NCI-H226 (cell line): ENCODE measurements at places on chromosomes 12 and 14.

DNA sequence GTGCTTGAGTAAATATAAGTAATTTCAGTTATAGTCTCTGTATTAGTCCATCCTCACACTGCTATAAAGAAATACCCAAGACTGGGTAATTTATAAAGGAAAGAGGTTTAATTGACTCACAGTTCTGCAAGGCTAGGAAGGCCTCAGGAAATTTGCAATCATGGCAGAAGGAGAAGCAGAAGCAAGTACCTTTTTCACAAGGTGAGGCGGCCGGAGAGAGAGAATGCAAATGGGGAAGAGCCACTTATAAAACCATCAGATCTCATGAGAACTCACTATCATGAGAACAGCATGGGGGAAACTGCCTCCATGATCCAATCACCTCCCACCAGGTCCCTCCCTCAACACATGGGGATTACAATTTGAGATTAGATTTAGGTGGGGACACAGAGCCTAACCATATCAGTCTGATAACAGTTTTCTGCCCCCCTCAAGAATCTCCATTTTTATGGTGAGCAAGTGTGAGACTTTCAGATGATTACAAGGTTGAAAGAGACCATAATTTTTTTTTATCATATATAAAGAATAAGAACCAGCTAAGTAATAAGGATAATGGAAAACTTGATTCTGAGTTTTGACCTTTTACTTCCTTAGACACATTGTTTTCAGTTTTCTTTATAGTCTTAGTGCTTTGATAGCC, 35.6 kb downstream of the LEMD3 start:
- no peak for DNase-seq

DNA sequence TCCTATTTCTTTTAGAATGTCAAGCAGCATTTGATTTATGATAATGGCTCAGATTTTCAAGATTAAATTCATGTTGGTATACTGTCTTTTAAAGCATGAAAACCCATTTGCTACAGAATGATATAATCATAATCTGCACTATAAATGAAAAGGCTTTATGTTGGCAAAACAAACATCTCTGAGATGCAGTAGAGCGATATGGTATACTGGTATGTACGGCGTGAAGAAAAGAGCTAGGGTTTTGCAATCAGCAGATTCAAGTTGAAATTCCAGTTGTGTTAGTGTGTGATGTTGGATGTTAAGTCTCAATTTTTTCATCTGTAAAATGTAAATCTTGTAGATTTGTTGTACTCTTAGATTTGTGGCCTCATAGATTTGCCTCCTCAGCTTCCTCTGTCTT, 53.2 kb upstream of the DYRK2 start:
- DNase-seq, result no peak

DNA sequence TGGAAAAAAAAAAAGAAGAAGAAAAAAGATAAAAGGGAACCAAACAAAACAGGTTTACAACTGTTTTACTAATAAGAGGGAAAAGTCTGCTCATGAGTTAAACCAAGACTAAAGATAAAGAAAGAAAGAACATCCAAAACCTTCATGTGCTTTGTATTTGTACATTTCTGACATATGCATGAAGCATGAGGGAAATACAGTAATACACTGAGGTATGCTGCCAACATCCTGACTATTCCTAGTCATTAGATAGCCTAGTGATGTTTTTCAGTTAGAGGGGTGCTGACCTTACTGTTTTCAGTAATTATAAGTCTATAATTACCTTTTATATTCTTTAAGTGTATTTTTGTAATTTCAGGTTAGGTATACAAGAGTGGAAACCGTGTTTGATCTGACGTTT, 793.3 kb downstream of the DIO2 start:
- peak; percentile 25 for DNase-seq

- no peak for DNase-seq
Measured at GRCh38 chr12:1929241-1929984, 11.0 kb upstream of the CACNA2D4 start.

- DNase-seq, result no peak
Measured at GRCh38 chr12:127107744-127108143, 1159.2 kb upstream of the TMEM132C start.

GRCh38 chr12:99605-100004, 33.0 kb downstream of the IQSEC3 start:
- no peak for DNase-seq

DNA sequence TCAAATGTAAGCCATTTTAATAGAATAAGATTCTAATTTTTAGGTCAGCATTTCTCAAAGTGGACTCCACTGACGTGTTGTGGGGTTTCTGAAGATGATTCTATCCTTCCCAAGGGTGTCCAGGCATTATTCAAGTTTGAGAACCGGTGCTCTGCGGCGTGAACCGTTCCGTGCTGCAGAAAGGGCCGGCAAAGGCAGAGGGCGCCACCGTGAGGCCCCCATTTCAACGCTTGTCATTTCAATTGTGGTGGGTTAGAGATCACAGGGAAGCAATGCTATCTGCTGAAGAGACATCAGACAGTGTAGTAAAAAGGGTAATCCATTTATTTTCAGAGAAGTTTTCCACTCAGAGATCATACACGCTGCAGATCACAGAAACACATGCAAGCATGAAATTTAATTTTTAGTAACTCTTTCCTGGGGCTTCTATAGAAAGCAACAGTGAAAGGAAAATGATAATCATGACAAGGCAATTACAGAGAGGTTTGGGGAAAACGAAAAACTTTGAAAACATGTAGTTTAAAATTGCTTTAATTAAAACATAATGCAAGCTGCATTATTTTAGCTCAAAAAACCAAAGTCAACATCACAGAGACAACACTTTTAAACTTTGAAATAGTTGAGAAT, 201.7 kb downstream of the EXOC5 start:
- no peak for DNase-seq

DNA sequence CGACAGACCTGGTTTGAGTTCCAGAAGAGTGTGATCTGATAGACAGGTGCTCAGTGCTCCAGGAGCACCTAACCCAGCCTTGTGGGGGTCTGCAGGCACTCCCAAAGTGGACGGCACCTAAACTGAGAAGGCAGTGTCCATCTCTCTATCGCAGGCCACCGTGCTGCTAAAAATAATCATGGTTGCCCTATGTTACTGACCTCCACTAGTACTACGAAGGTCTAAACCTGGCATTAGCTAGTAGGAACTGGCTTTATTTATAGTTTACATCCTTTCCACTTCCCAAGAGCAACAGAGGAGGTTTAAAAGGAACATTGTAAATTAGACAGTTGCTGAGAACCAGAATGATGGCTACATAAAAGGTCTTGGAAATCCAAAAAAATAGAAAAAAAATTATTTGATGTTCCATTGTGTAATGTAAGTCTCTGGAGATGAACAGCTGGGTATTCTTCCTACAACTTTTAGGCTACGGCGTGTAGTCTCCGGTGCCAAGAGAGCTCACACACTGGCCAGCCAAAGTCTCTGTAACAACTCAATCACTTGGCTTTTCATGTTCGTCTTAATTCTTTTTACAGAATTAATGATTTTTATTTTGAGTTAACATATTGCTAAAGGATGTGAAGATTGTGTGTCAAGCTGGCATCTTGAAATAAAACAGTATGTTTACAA, 27.3 kb downstream of the PPFIBP1 start:
- DNase-seq, result no peak

- DNase-seq, result no peak
Measured at GRCh38 chr14:76846331-76847047, 20.3 kb downstream of the LRRC74A start.

GRCh38 chr14:61997161-61997560, 234.9 kb downstream of the SNAPC1 start:
- DNase-seq, result no peak

DNA sequence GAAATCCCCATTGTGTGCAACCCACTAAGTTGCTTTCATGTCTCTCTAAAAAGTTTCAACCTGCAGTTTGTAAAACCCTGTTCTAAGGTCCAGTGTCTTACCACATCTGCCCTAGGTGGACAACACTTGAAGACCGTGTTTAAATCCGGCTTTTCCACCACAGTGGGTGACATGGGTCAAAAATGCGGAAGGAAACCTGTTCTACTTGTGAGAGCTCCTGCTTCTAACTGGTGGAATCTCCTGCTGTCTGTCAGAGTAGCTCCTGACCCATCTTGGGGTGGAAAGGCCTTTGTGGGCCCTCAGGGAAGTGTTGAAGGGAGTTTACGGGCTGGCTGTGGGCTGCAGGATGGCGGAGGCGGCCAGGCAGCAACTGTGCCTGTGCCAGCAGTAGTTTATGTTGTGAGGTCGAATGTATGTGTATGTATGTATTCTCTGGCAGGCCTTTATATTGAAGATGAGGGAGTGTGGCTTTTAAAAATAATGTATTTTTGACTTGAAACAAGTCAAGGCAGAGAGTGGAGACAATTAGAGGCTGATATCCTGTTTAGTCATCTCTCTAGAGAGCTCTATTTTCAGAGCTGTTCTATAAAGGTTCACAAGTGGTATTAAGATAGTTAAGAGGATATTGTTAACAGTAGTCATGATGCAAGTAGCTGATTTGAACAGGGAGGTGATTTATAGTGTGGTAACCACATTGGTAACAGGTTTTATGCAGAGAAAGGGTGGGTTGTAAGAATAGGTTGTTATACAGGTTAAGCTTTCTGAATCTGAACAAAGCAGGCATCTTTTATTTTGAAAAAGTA, 67.0 kb downstream of the PRKCH start:
- peak; percentile 13 for DNase-seq

GRCh38 chr12:32902287-32902997, 5.9 kb upstream of the PKP2 start:
- no peak for DNase-seq

DNA sequence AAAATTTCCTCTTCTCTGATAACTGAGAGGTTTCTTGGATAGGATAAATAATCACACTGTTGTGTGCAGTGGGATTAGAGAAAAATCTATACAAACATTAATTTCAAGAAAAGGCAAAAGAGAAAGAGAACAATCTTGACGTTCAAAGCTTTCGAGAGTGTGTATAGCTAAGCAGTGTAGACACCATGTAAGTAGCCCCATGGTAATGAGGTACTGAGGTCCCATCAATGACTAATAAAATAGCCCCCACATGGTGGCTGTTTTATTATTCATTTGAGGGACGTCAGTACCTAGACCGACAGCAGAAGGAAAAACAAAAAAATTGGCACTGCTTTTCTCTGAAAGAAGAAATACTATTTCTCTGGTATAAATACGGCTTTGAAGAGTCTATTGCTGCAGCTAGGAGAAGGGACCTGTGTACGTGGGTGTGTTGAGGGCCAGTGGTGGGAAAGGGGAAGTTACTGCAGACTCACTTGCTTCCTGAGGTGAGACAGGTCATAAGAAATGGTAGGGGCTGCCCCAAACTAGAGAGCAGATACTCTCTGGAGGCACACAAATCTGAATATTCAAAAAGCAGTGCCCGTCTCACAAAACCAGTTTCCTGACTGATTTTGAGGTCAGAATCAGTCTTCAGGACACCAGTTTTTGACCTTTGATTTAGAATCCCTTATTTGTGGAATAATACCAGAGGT, 339.8 kb downstream of the EMP1 start:
- DNase-seq, result no peak

DNA sequence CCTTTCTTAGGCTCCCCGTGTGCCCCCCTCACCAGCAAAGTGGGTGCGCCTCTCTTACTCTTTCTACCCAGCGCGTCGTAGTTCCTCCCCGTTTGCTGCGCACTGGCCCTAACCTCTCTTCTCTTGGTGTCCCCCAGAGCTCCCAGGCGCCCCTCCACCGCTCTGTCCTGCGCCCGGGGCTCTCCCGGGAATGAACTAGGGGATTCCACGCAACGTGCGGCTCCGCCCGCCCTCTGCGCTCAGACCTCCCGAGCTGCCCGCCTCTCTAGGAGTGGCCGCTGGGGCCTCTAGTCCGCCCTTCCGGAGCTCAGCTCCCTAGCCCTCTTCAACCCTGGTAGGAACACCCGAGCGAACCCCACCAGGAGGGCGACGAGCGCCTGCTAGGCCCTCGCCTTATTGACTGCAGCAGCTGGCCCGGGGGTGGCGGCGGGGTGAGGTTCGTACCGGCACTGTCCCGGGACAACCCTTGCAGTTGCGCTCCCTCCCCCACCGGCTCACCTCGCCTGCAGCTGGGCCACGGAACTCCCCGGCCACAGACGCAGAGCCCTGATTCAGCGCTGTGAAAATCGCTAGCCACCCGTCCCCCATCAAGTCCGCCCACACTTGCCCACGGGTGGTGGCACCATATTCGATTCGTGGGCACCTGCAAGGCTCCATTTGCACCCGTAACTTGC, 1.3 kb downstream of the TMEM233 start:
- DNase-seq, result no peak

- peak; percentile 81 for DNase-seq
Measured at GRCh38 chr14:20455355-20456300, 602 bp downstream of the APEX1 start.

- DNase-seq, result no peak
Measured at GRCh38 chr12:2925322-2925995, 33.7 kb upstream of the TEAD4 start.

GRCh38 chr12:116429826-116430360, 129.3 kb upstream of the MAP1LC3B2 start:
- no peak for DNase-seq

DNA sequence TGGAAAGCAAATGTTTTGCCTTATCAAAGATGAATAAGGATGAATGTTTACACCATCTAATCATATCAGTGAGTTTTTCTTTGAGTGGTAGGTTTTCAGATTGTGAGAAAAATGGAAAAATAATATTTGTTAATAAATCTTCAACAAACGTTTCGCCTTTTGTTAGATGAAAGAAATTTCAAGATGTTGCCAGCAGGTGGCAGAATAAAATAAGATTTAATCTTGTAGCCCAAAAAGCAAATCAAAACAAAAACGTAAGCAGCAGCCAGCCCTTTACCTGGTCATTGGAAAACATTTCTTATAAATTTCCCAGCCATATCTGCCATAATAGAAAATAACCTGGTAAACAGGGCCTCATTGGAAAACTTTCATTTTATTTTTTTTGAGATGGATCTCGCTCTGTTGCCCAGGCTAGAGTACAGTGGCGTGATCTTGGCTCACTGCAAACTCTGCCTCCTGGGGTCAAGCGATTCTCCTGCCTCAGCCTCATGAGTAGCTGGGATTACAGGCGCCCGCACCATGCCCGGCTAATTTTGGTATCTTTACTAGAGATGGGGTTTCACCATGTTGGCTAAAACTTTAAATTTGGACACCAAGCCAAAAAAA, 15.4 kb upstream of the TMEM120B start:
- no peak for DNase-seq

- DNase-seq, result no peak
Measured at GRCh38 chr14:31425905-31426304, 5.6 kb upstream of the HEATR5A start.

- DNase-seq, result no peak
Measured at GRCh38 chr14:76968621-76969063, 59.9 kb downstream of the IRF2BPL start.

DNA sequence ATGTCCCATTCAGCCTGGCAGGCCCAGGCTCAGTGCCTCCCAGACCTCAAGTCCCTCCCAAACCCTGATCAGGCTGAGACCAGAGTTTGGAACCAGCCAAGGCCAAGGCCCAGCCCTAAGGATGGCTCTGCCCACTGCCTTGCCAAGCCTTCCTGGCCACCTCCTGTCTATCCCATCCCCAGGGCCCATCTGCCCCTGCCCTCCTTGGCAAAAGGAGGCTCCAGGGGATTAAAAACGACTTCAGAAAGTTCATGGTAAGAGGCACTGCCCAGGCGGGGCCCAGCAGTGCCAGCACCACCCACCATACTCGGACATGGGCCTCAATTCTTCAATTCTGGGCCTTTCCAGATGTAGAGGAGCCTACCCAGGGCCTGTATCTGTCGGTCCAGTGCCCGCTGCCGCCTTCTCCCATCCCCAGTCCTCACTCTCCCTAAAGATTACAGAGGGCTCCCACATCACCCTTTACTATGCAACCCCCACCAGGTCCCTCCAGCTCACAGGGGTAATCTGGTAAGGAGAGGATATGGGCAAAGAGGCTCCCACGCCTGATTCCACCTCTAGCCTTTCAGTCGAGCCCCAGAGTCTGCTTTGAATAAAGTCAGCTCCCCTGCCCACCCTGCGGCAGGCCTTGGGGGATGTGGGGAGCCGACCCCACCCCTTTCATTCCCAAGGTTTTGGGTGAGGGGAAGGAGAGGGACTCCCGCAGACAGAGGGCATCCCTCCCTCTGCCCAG, 932 bp downstream of the ADCY6 start:
- DNase-seq, result no peak
